SK-N-DZ (cell line): ENCODE measurements at places on chromosomes 2 and 18.

- DNase-seq, result no peak
These were observed 22.6 kb upstream of the CHN1 start for GRCh38 chr2:175027755-175028154.

DNA sequence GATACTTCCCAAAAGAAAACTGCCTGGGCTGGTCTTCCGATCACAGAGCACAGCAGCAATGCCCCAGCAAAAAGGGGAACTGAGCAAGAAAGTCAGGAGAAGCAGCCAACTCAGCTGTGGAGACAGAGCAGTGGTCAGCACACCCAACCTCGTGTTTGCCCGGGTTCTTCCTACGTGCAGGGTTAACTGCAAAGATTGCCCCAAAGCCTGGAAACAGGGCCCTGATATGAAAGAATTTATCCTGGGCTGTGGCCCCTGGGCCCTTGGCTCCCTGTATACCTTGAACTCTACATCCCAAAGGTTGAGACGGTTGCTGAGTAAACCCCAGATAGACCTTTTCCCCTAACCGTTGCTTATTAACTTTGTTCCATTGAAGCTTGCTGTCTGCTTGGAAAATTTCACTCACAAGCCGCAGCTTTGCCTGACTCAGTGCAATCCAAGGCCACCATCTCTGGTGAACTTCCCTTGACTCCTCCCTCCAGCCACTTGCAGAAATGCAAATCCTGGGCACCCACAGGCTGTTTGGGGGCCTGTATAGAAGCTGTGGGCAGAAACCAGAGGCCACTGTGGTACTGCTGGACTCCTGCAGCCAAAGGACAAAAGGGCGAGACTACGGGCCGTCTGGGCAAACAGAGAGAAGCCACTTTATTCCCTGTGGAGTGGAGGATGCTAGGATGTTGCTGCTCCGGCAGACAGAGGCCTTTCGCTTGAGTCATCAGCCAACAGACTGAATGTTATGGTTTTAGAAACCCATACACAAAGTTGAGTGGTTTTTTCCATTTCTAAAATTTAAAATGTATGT, 18.2 kb downstream of the NRP2 start:
- DNase-seq, result no peak

GRCh38 chr2:54955358-54956110, 94.7 kb downstream of the RTN4 start:
- DNase-seq, result no peak

GRCh38 chr2:152242787-152243472, 67.4 kb upstream of the STAM2 start:
- DNase-seq, result no peak

GRCh38 chr2:239549711-239550255, 149.0 kb upstream of the HDAC4 start:
- no peak for DNase-seq
